ENCODE measurements at places on chromosomes 3 and 15. TPM values are rescaled to one million over a fixed set of nuclear protein-coding genes. Genes with fewer than 3 reads are reported as not detected.

The A4GNT gene
- not detected for total RNA-seq

The NR2E3 gene
- total RNA-seq = not detected

The DPPA4 gene
- total RNA-seq = not detected

DNA sequence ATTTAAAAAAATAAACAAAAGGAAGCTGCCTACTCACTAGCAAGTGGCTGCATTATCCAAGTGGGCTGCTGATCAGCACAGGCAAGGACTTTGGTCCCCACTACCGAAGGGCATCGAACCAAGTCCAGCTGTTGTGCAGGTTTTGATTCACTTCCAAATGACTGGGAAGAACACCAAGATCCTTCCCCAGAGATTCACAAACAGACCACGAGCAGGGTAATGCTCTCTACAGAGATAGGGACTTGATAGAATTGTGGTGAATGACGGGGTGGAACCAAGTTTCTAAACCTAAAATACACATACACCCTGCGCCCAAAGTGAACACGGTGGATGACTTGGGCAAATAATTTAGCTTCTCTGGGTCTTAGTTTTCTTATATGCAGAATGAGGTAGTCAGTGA lies 203.7 kb upstream of the ICE2 start:
- DNase-seq = no peak

GRCh38 chr3:120162400-120162799 lies 68.2 kb upstream of the GSK3B start:
- no peak for DNase-seq

DNA sequence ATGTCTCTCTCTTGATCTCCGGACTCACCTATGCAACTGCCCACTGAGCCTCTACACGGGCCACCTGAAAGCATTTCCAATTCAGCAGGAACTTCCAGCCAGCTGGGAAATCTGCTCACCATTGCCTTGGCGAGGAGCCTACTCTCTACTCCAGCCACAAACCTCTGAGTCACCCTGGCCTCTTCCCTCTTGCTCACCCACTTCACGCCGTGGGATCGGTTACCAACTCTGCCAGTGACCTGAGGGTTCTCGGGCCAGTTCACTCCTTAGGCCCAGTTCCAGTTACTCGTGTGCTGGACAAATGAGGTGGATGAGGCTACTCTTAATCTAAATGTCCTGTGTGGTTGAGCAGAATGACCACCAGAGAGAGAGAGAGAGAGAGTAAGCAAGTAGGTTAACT lies 70.1 kb downstream of the CEMIP start:
- DNase-seq = no peak

- no peak for DNase-seq
Measured at GRCh38 chr3:148128136-148128535, 569.6 kb upstream of the AGTR1 start.

Data from CD4-positive, alpha-beta memory T cell (primary cell).